ENCODE measurements at places on chromosomes 1 and 21.

DNA sequence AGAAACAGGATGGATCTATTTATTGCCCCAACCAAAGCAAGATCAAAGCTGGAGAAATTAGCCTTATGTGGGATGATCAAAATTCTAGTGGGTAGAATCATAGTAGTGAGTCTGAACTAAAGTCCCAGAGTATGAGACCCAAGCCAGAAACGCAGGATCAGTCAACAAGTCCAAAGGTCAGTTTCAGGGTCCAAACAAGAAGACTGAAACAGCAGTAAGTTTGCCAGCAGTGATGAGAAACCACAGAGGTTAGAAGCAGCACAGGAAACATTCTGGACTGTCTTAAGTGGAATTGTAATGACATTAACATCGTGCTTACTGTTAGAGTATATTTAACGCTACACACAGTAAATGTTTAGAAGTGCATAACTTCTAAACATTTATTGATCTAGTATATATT lies 251.0 kb downstream of the LRRIQ3 start:
- no peak for DNase-seq

DNA sequence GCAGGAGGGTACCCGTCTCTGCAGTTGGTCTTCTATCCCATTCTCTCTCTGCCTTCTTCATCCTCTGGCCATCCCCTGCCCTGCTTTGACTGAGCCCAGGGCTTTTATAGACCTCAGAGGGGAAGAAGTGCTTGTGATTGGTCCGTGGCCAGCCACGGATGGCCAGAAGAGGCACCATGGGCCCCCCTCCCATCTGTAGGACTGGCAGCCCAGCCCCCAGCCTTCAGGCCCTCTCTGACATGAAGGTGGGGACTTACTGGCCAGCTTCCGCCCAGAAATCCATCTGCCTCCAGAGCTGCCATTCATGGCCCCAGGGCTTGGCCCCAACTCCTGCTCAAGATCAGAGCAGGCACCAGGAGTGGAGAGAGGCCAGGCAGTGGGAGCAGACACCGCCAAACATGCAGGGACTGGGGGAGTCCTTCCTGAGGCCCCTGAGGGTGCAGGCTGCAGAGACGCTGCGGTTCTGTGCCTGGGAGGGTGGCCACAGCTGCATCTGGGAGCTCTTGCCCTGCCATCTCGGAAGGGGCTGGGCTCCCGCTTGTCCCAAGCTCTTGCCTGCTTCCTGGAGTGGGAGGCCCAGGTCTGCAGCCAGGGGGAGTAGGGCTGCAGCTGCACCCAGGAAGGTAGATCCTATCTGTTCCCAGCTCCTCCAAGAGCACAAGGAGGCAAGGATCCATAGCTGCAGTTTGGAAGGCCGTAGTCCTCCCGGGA lies 698.6 kb upstream of the B3GALT2 start:
- DNase-seq = no peak

GRCh38 chr1:114435088-114435715 lies 75.8 kb downstream of the TRIM33 start:
- DNase-seq = no peak

DNA sequence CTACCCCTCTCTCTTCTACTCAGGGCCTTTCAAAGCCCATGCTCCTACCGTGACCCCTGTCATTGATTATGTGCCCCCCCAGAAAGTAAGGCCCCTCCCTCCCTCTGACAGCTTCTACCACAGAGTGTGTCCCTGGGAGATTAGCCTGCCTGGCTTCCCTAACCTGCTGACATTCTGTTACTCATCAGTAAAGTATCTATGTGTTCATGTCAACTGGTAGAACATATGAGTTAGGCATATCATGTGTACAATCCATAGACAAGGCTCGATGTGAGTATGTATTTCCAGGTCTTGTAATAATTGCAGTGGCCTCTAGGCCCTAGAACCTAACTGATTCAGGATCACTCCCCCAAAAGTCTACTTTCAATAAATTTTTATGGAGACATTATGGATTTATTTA lies 120.0 kb downstream of the GIPC2 start:
- no peak for DNase-seq

GRCh38 chr1:15027515-15027986 lies 126.0 kb upstream of the TMEM51 start:
- DNase-seq = no peak

DNA sequence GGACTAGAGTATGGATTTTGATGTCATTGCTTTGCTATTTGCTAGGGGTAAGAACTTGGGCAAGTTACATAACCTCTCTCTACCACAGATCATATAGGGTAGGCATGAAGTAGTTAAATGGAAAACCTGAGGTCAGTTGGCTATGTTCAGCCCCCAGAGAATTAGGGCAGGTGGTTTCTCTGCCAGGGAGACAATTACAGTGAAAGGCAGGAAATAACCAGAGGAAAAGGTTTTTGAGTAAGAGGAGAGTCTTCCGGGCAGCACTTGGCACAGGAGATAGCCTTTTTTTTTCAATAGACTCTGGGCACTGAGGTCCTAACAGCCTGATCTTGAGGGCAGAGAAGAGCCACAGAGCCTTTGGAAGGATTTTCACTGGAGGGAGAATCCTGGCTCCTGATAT lies 16.7 kb upstream of the SERBP1 start:
- DNase-seq = no peak

DNA sequence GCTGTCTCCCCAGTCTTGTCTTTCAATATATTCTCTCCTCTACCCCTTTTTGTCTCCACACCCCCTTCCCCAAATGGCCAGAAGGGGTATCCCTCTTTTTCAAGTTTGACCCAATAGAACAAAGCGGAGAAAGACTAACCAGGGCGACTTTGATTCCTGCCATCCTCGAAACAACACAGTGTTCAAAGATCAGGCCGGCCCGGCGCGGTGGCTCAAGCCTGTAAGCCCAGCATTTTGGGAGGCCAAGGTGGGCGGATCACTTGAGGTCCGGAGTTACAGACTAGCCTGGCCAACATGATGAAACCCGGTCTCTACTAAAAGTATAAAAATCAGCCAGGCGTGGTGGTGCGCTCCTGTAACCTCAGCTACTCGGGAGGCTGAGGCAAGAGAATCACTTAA lies 77.0 kb upstream of the IFNAR2 start:
- no peak for DNase-seq

DNA sequence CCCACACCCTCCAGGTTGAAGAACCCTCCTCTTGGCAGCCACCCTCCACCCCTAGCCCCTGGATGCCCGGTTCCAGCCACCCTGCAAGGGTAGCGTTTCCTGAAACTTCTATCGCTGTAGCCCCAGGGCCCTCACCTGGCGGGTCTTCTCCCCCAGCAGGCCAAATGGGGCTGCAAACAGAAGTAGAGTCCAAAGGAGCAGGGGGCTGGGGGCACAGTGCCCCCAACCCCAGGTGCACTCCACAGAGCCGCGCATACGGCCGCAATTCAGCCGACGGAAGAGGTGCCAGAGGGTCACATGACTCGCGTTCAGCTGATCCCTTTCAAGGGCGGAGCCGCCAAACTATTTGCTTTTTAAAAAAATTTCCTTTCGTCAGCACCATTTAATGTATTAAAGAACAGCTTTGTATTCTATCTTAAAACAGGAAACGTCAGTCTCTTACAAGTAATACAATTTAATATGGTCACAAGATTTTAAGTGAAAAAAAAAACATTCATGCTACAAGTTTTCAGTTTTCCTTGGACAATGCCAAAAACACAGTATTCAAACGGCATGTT lies at the start of gene GLMP:
Gene GLMP, minus strand, starts transcription at position 289 of the 557 bp plus-strand sequence. Its CDS starts 34 bp downstream, at position 255.
- DNase-seq = peak; percentile 39

GRCh38 chr1:88595355-88596002 lies 88.6 kb upstream of the PKN2 start:
- DNase-seq = no peak

DNA sequence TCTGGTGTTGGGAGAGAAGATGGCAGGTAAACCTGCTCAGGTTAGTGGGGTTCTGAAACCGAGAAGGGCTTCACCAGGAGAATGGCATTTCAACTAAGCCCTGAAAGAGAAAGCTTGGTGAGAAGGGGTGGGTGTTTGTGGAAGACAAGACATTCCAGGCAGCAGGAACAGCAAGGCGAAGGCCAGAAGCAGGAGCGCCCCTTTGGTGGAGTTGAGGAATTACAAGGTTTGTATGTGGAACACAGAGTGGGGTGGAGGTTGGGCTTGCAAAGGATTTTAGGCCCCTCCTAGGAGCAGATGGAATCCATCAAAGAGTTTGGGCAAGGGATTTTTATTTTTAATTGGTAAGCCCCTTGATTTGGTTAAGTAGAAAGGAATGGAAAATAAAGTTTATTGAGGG lies 24.8 kb upstream of the ELOA start:
- no peak for DNase-seq

DNA sequence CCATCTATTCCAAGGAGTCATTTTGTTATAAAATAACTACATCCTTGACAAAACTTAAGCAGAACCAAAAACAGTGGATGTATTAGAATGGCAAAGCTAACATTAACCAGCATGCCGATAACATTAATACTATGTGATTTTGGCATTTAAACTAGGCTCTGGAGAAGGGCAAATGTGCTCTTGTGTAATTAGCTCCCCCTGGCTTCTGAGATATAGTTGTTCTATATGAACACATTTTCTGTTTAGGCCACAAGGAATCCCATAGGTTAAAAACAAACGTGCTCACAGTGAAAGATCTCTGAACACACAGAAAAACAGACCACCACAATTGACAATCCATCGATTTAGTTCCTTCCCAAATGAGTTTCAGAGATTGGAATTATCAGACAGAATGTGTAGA lies 57.4 kb upstream of the TARS2 start:
- no peak for DNase-seq

All from naive B cell (primary cell).